ENCODE measurements at places on chromosomes 5 and 9.
A peak's percentile ranks its signal among the peaks of the same experiment; 100 is the strongest.

DNA sequence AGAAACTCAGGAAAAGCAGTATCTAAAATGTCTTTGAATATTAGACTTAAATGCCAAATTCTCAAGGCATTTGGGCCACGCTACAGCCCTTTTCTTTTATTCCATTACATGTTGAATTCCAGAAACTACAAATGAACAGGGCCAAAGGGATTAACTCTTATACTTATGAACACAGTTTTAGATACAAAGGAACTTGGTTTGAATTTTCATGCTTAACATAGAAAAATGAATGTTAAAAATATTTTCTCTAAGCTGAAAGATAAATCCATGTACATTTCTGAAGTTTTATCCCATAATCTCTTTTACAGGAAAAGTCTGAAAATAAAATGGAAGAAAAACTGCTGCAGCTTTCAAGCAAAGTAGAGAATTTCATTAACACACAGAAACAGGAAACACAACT, 56.8 kb downstream of the FAM81B start:
- no peak for DNase-seq

GRCh38 chr9:137550231-137550621, at the start of gene PNPLA7:
Gene PNPLA7, minus strand, starts transcription at chr9:137550402. Its CDS starts 205 bp downstream, at chr9:137550197.
- peak; percentile 88 for DNase-seq

DNA sequence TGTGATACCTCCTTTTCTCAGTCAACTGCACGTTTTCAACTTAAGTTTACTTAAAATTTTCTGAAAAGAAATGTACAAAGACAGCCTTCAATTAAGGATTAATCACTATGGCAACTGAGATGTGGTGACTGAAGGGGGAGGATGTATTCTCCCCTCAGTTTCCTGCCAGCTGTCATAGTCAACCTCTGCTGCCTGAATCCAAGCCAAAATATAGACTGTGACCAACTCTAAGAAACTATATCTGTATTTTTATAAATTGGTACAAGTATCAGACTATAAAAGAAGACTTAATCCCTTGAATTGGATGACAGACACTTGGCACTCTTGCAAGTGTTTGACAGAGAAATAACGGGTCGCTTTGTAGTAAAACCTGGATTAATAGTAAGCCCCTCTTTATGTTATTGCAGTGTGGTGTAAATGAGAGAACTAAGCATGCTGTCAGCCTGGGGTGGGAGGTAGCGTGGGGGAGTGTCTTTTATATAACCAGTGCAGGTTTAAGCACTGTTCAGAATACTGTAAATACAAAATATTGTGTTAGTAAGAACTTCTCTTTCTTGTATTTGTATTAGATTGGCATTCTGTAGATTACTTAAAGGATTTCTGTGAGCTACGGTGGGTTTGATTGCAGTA, 106.4 kb downstream of the ERCC6L2 start:
- no peak for DNase-seq

DNA sequence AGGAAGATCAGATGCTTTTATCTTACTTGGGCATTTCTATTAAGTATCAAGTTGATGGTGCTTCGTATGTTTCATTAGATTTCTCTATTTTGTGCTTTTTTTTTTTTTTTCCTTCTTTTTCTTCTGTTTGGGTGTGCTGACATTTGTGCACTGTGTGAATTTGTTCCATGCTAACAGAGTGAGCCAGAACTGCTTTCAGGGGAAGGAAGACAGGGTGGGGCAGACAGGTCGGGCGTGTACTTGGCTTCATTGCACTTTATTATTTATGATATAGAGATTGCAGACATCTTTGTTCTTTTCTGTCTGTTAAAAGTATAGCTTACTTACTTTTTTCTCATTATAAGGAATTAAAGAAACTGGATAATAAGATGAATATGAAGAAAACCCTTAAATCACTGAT, 112.2 kb downstream of the FGF18 start:
- no peak for DNase-seq

- no peak for DNase-seq
Observed at GRCh38 chr5:157600252-157600651, 24.7 kb upstream of the ADAM19 start.

DNA sequence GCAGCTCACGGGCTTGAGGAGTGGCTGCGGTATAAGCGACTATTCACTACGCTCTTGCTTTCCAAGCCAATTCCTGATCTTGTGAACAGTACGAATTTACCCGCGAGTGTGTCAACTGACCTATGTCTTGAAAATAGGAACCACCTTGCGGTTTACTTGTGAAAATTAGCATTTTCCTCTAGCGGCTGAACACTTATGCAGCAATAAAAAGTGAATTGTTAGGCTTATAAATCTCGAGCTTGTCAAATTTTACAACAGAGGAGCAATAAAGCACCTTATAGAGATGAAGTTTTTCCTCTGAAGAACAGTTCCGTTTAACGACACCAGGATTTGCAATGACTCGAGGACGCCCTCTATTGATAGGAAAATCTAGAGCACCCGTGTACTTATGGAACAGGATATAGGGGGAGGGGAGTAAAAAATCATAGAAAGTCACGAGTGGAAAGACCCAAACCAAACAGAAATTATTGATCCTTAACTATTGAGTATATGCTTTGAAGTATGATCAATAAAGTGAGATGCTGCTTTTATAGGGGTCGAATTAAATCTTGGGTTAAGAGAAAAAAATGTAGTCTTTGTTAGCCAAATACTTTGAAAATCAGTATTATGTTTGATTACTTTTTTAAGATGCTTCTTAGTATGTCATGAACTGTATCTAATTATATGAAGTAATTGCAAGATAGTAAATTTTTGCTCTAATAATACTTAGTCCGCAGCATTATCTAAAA, 1.9 kb upstream of the RGMB start:
- DNase-seq = peak; percentile 85

GRCh38 chr9:121862371-121863332, 211.2 kb downstream of the DAB2IP start:
- DNase-seq = no peak

GRCh38 chr5:118968925-118969375, 19.4 kb downstream of the DTWD2 start:
- DNase-seq = no peak

- DNase-seq = peak; percentile 65
Observed at GRCh38 chr9:80699511-80699998, 989.8 kb downstream of the TLE1 start.

DNA sequence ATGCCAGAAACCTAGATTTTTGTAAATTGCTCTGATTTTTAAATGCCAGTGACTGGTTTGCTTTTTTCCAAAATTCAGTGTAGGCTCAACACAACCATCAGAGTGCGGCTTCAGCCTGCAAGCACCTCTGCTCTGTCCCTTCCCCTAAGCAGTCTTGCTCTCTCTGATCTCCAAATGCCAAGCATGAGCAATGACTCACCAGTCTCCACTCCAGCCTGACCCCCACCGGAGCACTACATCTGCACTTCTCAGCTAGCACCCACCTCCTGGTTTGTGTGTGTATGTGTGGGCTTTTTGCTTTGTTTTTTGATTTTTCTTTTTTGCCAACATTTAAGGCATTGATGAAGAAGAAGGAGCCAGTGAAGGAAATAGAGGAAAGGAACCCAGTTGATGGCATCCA, 61.4 kb upstream of the ADRA1B start:
- DNase-seq = no peak

DNA sequence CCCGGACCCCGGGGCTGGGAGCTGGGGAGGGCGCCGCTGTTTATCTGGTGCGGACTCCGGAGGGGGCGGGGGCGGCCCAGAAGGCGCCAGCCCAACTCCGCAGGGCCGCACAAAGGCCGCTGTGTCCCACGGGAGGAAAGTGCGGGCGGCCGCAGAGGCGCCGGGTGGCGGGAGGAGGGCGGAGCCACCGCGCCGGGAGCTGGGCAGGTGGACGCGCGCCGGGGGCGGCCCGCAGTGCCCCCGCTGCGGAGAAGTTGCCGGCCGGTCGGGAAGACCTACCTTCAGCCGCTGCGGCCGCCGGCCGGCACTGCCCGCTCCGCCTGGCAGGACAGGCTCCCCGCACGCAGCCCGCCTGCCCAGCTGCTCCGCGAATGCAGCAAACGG, 43.6 kb downstream of the NACC2 start:
- peak; percentile 48 for DNase-seq

- no peak for DNase-seq
Observed at GRCh38 chr5:116564312-116564711, 10.3 kb downstream of the SEMA6A start.

DNA sequence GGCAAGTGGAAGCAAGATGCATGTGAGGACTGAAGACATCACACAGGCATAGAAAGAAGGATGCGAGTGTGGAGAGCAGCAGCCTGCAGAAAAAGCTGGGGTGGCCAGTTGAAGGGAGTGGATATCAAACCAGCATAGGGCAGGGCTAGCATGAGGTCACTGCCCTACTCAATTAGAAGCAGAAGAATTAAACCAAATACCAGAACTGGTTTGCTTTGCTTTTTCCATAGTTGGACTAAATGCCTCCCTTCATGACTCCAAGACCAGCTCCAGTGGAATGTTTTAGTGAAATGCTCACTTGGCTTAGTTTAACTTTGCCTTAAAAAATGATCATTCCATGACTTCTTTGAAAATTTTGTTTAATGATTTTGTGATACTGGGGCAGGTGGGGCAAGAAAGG, 45.8 kb downstream of the TMEM167A start:
- no peak for DNase-seq

DNA sequence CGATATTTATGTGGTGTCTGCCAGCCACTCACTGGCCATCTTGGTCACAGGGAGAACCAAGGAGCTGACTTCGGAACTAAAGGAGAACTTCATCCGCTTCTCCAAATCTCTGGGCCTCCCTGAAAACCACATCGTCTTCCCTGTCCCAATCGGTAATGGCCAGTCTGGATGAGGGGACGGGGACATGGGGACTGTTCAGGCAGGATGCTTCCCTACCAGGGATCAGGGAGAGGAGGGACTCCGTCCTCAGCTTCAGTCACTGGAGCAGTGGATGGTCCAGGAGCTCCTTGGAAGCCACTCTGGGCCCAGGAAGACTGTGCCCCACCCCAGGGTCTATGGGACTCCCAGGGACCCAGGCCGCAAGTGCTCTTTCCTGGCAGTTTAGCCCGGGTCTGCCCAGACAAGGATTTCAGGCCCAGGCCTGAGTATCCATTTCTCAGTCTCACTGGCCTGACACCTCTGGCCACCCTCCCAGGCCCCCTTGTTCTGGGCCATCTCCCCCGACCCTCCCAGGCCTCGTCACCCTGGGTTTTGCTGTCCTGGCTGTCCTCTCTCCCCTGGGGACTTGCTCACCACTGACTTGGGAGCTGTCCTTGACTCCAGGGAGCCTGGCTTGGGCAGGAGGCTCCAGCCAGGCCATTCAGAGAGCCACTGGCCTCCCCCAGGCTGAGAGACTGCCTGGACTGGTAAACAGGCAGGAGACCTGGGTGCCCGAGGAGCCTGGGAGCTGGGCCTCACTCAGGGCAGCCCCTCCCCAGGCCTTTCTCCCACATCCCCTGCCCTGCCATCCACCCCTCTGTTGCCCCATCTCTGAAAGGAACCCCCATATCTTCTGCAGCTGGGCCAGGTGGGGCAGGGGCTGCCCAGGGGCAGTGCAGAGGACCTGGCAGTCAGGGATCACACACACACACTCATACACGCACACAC, 3.1 kb downstream of the LCN2 start:
- no peak for DNase-seq

- no peak for DNase-seq
Observed at GRCh38 chr5:39451276-39451941, 26.6 kb upstream of the DAB2 start.

DNA sequence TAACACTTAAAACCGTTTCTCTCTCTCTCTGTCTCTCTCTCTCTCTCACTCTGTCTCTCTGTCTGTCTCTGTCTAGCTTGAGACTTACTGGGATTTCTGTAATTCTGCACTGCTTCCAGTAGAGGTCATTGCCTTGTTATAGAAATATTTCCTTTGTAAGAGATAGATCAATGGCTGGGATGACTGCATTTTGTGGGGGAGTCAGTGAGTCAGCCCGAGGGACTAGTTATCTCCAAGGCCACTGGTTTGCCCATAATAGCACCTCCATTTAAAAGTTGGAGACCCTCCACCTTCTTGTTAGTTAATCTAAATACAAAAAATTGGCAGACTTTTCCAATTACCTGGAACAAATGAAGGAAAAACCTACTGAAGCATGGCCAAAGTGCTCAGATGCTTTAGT, 547.2 kb downstream of the LRRC70 start:
- peak; percentile 65 for DNase-seq

GRCh38 chr5:177963966-177964365, 32.1 kb downstream of the PROP1 start:
- DNase-seq = no peak

- no peak for DNase-seq
Observed at GRCh38 chr5:120228262-120229031, 235.7 kb upstream of the PRR16 start.

- peak; percentile 62 for DNase-seq
Observed at GRCh38 chr9:121650217-121651007, 1.0 kb upstream of the DAB2IP start.

GRCh38 chr9:122085260-122085659, 7.8 kb downstream of the TTLL11 start:
- DNase-seq = no peak

DNA sequence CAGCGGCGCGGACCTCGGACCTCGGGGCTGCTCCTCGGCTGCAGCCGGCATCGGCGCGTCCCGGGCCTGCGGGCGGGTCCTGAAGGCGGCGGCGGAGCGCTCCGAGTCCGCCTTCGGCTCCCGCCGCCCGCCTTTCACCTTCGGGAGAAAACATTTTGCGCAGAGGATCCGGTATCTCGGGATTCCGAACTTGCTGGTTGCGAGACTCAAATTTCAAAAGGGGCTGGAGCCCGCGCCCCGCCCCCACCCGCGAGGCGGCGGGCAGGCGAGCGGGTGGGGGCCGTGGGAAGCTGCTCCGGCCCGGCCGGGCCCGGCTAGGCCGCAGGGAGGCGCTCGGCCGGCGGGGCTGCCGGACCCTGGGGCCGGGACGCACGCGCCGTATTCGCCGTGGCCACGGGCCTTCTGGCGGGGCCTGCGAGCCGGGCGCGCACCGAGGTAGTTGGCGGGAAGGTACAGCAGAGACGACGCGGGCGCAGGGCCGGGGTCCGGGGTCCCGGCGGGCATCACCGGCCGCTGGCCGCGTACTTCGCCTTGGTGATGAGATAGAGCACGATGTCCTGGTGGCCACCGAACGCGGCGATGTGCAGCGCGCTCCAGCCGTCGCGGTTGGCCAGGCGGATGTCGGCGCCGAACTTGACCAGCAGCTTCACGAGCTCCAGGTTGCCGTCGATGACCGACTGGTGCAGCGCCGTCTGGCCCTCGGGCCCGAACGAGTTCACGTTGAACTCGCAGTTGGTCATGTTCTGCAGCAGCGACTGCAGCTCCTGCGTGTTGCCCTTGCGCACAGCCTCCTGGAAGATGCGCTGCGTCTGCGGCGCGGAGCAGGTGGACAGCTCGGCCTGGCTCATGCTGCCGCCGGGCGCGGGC, 757 bp downstream of the NRARP start:
- DNase-seq = no peak

GRCh38 chr5:67813877-67814539, 401.5 kb upstream of the PIK3R1 start:
- DNase-seq = no peak

DNA sequence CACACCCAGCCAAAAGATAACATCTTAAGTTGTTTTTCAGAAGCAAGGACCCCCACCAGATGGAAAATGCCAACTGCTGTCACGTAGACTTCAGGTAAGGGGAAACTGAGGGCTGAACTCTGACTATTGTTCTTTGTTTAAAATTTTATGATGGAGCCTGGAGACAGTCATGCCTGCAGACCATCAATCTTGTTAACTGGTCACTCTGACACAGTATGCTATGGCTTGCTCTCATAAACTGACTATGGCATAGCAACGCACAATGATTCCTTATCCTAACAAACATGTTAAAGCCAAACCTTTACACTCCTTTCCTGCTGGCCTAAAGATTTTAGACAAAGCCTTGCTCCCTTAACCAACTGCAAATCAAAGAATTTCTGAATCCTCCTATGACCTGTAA, 43.6 kb upstream of the GOLM1 start:
- no peak for DNase-seq
